Glutamatergic neuron (in vitro differentiated cells): ENCODE measurements at places on chromosomes 16 and 17.

DNA sequence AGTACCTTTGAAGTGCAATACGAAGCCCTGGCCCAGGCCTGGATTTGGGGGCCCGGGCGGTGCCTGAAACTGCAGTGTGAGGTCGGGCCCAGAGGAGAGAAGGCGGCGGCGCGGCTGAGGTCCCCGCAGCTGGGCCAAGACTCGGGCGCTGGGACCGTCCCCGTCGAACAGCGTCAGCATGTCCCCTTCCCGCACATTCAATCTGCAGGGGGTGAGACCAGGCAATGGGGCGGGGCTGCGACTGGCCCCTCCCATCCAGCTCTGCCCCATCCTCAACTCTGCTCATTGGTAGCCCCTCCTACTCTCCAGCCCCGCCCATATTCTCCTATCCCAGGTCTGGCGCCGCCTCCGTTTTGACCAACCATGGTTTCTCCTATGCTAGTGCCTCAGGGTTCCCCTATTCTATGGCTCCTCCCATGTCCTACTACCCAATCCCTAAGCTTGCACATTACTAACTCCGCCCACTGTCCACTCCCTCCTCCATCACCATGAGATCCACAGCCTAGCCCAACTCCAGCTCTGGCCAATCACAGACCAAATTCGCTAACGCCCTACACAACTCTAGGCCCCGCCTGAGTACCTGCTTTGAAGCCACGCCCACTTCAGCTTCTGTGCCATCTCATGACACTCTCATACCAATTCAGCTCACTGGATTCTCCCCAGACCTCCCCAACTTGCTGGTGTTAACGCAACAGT is 14.4 kb upstream of the CDIPT start:
- DNase-seq: peak; percentile 76

DNA sequence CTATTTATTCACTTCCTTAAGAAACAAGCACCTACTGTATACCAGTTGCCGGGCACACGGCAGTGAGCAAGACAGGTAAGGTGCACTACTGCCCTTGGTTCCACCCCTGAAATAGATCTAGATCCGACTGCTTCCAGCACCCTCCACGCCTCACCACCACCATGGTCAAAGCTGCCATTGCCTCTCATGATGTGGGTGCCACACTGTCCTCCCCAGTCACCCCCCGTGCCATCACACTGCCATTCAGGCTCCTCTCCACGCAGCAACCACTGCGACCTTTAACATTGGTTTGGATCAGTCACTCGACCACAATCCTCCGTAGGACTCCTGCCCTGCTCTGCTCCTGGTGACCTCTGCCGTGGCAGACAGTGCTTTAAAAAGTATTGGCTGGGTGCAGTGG is 226.8 kb downstream of the CPPED1 start:
- DNase-seq: no peak

- no peak for DNase-seq
Observed at GRCh38 chr16:69607674-69608073, 41.9 kb downstream of the NFAT5 start.

DNA sequence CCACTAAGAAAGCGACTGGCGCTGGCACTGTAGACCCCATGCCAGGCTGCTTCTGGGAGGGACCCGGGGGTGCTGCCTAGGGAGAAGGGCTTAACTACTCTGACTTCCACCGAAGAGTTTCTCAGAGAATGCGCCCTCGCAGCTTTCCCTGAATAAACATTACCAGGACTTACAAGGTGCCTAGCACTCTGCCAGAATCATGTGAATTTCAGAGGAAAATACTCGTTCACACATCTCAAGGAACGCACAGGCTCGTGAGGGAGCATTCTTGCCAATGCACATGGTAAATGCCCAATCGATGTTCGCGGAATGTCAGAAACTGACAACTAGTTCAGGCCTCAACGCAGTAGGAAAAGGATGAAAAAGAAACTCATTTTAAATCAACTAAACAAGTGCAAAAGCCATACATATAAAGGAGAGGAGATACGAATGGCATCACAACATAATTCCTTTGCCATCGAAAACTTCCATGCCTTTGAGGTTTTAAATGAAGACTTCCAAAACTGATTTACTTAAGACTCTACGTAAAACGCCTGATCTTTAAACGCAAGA is 999 bp downstream of the CMC2 start:
- DNase-seq: no peak

GRCh38 chr16:69107316-69107962 is 2.0 kb downstream of the HAS3 start:
- DNase-seq: peak; percentile 54
